Kidney tubule cell (primary cell): ENCODE measurements at places on chromosomes 2 and 18.
A peak's percentile ranks its signal among the peaks of the same experiment; 100 is the strongest.

DNA sequence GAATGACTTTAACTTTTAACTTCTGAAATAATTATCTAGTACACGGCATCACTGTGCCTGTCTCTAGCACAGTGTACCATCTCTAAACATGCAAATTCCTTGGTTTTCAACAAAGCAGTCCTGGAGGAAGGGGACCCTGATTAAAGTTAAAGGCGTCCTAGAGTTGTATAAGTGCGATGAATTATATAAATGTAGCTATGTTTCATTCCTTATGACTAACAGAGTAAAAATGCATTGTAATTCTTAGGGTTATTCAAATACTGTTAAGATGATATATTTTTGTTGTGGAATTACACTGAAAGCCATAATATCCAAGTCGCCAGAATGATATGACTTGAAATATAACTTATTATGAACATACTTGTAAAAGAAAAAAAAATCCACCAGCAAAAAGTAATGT is 544.9 kb upstream of the LINC00305 start:
- no peak for DNase-seq

GRCh38 chr2:239666053-239666854 is 265.4 kb upstream of the HDAC4 start:
- DNase-seq = no peak

DNA sequence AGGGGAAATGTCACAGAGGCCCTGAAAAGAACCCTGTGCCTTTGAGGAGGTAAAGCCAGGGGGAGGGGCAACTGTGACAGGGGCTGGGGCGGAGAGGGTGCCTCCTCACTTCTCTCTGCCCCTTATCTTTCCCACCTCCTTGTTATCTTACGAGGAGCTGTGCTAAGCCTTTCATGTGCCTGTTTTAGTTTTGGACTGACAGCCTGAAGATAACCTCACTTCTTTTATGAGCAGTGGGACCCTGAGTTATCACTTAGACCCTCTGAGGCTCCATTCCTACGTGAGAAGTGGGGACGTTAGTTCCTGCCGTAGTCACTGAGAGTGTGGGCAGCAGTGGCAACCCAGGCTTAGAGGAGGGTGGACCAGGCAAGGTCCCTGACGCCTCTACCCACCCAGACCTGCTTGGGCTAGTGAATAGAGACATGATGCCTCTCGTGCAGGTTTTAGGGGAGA is 39.5 kb upstream of the LBH start:
- no peak for DNase-seq

DNA sequence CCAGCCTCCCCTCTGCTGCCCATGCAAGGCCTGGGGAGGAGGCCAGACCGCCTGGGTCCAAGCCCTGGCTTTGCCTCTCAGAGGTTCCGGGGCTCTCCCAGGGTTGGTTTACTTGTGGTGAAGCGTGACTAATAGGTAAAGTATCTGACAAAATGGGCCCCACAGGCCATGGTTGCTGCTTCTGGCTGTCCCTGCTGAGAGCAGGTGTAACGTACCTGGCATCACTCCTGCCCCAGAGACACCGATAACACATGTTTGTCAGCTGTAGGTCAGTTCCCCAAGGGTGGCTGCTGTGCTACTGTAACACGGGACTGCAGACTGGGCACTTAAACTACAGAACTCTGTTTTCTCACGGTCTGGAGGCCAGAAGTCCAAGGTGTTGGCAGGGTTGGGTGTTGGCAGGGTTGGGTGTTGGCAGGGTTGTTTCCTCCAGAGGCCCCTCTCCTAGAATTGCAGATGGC is 34.1 kb downstream of the ODC1 start:
- peak; percentile 92 for DNase-seq

GRCh38 chr2:161427664-161428587 is 11.8 kb downstream of the TBR1 start:
- DNase-seq = no peak

GRCh38 chr2:17827316-17827715 is 11.1 kb downstream of the MSGN1 start:
- DNase-seq = peak; percentile 83

DNA sequence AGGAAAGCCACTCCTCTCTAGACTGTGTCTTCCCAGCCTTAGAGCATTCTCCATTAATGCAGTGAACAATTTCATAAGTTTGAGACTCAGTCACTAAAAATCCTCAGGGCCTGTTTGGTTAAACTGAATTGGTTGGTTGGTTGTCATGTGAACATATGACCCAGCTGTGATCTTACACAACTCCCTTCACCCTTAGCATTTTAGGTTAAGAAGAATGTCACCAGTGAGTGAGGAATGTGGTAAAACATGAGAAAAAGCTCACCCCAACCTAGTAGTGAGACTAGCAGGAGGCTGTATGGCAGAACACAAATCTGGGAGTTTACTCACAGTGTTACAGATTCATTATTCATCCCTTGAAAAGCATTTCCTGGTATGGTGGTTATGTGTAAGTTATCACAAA is 32.4 kb downstream of the LHCGR start:
- DNase-seq = peak; percentile 88

DNA sequence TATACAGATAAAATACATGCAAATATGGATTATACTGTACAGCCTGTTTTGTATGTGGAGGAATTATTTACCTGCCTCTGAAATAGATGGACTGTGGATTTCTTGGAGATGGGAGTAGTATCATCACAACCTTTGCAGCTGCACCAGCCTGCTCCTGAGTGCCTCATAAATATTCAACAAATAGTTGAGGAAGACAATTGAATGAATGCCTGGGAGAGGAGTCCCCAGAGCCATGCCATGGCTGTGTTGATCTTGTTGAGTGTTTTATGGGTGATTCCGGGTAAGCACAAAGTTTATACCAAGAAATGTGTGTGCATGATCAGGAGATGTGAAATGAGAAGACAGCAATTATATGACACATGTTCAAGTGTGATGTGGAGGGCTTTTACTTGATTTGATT is 225.0 kb downstream of the FHOD3 start:
- no peak for DNase-seq

DNA sequence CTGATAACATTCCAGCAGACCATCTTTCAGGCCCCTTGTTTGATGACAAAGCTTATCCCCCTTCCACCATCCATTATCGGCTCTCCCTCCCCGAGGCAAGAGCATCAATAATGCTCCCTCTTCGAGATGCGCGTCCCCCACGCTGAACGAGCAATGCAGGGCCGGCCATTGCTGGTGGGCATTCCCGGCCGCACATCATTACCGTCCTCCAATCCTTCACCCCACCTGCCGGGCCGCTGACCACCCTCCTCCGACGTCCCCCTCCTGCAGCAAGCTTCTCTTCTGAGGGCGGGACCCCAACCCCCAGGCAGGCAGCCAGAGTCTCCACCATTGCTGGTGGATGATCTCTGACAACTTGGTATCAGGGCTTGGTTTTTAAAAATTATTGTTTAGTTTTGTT is 208.6 kb downstream of the SMAD2 start:
- DNase-seq = no peak

DNA sequence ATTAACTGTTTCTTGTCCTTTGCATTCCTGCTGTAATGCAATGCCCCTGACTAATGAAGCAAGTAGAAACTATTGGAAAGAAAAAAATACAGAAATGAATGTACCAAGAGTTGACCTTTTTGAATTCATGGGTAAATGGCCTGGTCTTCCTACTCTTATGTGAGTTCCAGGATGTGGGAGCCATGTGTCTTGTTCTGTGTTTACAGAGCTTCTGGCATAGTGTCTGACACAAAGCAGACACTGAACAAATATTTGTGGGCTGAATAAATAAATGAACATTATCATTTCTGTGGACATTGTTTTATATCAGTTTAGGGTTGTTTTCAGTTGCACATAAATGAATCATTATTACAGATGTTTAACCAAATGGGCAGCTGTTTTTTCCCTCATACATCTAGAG is 155.5 kb downstream of the CD8B2 start:
- DNase-seq = no peak
